ENCODE measurements at places on chromosomes 2 and 18. TPM values are rescaled to one million over a fixed set of nuclear protein-coding genes. Genes with fewer than 3 reads are reported as not detected.

DNA sequence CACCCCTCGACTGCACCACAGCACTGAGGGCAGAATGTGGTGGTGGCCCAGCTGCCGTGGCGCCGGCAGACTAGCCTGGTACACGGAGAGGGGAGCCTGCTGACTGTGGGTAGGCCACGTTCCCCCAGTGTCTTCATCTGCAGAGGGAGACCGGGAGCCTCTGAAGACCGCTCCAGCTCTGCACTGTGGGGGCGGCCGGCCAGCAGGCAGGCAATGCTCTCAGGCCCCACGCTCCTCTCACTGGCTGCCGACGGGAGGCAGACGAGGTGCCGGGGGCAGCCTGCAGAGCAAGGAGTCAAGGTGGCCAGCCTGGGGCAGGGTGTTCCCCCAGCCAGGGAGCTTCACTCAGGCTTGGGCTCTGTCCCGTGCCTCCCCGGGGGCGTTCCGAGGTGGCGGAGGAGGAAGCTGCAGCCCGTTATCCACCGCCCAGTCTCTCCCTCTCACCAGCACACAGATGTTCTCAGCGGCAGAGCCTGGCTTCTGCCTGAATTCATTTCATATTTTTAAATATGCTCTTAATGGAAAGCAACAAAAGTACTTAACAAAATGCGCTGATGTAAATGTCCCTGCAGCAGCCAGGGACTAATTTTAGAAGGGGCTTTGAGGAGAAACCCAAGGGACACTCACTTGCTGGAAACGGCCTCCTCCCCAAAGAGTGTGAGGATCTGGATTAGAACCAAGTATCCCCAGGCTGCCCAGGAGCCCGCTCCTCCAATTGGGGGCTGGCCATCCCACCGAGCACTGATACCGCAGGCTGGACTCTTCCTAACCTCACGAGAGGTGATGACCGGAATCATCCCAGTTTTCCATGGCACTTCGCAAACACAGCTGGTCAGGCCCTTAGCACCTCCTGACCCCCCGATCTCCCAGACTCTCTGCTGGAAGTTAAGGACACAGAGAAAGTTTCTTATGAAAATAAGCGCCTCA lies 87.8 kb downstream of the HDAC4 start:
- no peak for DNase-seq

GRCh38 chr2:54310961-54311360 lies 54.9 kb upstream of the TSPYL6 start:
- no peak for DNase-seq

DNA sequence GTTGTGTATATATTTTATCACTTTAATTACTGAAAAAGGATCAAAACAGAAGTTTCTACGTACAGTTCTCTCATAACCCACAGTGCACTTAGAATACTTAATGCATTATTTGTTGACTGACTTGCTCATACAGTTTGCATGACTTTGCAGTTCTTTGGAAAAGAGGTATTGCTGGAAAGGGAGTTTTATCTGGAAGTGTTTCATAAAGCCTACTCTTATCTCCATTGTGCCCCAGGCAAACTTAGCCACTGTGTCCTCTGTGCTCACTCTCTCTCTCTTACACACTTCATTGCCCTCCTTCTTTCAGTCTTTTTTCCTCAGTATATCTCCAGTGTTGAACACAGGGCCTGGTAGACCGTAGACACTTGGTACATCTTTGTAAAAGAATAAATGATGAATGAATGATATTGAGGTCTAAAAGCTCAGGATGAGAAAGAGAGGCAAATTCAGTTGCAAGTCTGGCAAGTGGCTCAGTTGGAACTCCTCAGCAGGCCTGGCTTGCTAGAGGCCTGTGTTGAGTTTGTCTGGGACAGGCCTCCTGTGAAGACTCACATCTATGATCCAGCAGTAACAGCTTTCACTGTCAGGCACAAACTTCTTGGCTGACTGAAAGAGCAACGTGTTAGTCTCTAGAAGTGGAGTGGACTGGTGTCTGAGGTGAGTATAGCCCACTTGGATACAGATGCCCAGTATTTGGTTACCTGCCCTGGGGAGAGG lies 56.1 kb downstream of the SETBP1 start:
- DNase-seq, result no peak

DNA sequence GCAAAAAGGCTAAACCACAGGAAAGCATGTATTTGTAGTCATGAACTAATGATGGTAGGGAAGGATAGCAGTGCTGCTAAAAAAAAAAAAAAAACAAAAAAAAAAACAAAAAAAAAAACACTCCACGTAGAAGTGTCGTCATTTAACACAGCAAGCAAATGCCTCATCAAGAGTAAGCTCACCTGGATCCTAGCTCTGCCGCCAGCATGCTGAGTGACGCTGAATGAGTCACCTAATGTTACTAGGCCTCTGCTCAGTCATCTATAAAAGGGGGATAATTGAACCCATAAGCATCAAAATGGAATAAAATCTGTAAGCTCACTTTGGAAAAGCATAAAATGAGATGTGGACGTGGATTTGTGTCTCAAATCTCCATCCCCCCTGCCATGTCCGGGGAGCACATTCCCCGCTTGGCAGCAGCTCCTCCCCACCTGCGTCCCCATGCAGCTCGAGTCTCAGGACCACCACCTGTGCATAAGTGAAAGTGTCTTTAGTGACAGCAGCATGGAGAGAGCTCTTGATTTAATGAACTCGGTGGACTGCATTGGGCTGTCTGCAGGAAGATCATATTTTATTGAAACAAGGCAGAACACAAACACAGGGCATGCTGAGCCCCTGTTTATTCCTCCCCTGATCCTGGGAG lies 427.5 kb downstream of the LRATD1 start:
- no peak for DNase-seq

- DNase-seq, result no peak
Observed at GRCh38 chr2:210496512-210496911, 20.0 kb upstream of the LANCL1 start.

GRCh38 chr18:77866351-77866750 lies 616.7 kb downstream of the GALR1 start:
- DNase-seq, result peak; percentile 19

GRCh38 chr2:190180313-190181122 lies 118.0 kb upstream of the MSTN start:
- DNase-seq, result peak; percentile 37

GRCh38 chr2:133338224-133338623 lies 230.0 kb downstream of the NCKAP5 start:
- DNase-seq, result no peak

- DNase-seq, result no peak
Observed at GRCh38 chr2:31421634-31422033, 7.1 kb upstream of the XDH start.

DNA sequence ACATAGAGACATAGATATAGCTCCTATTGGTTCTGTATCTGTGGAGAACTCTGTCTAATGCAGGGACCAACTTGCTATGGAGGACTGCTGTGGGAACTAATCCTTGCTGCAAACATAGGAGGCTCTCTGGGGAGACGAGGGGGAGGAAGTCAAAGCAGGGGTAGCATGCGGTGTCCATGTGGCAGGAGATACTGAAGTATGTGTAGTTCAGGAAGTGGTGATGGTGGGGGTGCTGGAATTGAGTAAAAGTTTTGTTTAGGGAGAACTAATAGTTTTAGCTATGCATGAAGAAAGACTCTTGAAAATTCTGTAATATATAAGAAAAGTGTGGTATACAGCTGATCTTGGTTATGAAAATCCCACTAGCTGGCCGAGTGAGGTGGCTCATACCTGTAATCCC lies 62.0 kb downstream of the ANKRD44 start:
- DNase-seq, result no peak

DNA sequence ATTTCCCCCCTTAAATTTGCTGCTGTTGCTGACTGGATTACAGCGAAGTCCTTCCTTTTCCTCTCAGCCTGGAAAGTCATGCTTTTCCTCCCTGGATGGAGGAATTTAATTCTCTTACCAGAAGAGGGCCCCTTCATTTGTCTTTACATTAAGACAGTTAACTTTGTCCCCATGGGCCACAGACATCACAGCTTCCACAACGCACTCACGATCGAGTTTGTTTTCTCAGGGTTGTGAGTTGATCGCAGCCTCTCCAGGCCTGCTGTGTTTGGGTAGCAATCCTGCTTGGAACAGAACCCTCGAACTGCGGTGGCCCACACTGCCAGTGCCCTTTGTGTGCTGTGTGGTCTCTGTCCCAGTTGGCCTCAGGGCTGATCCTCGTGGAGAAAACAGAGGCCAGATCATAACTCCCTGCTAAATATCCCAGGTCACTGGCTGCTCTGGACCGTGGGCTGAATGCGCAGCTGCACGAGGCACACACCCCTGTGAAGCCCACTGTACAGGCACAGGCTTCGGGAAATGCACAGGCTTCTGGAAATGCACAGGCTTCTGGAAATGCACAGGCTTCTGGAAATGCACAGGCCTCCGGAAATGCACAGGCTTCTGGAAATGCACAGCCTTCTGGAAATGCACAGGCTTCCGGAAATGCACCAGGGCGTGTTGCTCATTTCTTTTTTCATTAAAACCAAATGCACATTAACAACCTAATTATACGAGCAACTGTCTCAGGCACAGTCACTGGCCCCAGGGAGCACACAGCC lies 2.2 kb upstream of the PDIA6 start:
- DNase-seq, result no peak

GRCh38 chr2:11933854-11934253 lies 187.4 kb downstream of the LPIN1 start:
- no peak for DNase-seq

DNA sequence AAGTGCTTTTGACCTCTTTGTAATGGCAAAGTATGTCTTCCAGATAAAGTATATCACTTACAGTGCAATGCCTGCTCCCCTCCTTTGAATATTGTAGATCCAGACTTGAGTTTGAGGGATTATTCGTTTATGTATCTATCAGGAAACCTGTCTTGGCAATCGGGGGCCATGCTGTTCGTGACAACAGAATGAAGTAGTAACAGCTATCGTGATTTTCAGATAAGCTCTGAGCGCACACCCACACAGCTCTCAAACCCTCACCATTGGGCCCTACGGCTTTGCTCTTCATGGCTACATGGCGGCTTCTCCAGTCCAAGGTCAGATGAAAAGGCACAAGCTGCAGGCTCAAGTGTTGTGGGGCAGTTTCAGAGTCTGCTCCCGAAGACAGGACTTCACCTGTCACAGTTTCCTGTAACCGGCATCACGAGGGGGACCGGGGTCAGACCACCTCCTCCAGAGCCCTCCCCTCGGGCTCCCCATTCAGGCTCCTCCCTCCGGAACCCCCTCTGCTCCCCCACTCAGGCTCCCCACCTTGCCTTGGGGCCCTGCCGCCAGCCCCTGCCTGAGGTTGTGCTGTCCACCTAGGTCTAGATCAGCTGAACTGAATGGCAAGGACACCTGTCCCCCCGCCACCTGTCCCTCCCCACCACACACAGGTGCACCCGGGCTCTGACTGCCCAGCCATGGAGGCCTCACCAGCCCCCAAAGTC lies 292.5 kb upstream of the SALL3 start:
- no peak for DNase-seq

GRCh38 chr2:212733273-212733672 lies 194.7 kb upstream of the ERBB4 start:
- no peak for DNase-seq

DNA sequence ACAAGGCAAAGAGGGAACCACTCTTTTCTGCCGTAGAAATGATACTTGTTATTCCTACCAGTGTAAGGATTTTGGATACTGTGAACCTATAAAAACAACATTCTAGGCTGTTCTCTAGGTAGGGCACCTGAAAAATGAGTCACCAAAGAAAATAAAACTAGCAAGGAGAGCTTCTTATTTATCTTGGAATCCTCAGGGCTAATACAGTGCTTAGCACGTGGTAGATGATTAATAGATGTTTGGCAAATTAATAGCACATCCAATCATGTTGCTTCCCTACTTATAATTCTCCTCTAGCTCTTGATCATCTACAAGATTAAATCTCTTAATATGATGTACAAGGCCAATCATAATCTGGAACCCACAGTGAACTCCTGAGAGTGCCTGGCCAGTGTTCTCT lies 73.1 kb downstream of the AAK1 start:
- no peak for DNase-seq

DNA sequence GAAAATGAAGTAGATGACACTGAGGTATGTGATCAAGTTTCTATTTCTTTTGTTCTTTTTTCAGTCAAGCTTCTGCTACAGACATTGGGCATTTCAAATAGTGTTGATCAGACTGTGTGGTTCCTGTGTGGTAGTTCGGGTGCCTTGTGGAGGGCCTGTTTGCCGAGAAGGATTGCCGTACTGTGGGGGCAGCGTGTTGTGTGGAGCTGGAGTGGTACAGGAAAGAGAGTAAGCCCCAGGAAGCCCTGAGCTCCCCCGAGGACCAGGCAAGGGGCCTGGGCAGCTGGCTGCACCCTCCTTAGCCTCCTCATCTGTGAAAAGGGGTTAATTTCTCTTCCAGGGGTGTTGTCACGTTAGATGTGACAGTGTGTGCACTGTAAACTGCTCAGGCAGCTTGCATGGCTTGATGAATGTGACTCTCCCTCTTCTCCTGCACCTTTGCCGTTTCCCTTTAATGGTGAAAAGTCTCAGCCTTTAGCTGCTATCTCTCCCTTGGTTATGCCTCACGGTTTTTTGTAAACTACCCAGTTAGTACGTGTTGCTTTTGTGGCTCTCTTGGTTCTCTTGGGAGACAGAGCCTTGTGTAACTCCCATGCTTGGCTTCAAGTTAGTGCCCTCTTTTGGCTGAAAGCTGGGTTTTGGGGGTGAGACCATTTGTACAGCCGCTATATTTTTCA lies 19.5 kb downstream of the C2orf74 start:
- no peak for DNase-seq

- no peak for DNase-seq
Observed at GRCh38 chr2:73256618-73256922, 22.5 kb downstream of the CCT7 start.

- no peak for DNase-seq
Observed at GRCh38 chr2:65985986-65986385, 448.9 kb upstream of the MEIS1 start.

GRCh38 chr2:33632831-33633230 lies 33.7 kb upstream of the FAM98A start:
- no peak for DNase-seq

DNA sequence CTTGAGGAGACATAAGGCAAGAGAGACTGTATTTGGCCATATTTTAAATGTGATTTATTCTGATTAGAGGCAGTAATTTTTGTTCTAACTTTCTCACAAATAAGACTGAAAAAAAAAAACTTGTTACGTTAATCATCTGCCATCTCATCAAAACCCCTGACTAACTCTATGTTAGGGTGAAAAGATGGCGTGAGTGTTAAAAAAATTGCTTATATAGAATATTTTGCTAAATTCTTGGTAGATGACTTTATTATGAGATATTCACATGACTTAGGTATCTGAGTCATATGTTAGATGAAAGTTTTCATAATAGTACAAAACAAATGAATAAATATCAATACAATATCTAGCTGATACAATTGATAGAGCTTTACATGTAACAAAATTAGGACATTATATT lies 1508.7 kb upstream of the TMEFF2 start:
- DNase-seq, result no peak

CHST9 gene
- polyA plus RNA-seq, result 5.3 TPM

CYTIP gene
- polyA plus RNA-seq, result 1.7 TPM

LBX2 gene
- polyA plus RNA-seq, result 3.1 TPM

SLC9A4 gene
- 7.0 TPM for polyA plus RNA-seq

FBXO15 gene
- polyA plus RNA-seq, result 6.5 TPM

DNAH7 gene
- polyA plus RNA-seq, result 8.8 TPM

DPP4 gene
- polyA plus RNA-seq, result 168 TPM

IL1RL2 gene
- 1.4 TPM for polyA plus RNA-seq

POMC gene
- polyA plus RNA-seq, result 8.4 TPM

REG3A gene
- not detected for polyA plus RNA-seq

LYG2 gene
- 1.0 TPM for polyA plus RNA-seq

FOXD4L1 gene
- polyA plus RNA-seq, result 0.60 TPM

B4GALT6 gene
- 20.7 TPM for polyA plus RNA-seq

Data from left kidney (tissue), 8 donors.